ENCODE measurements at places on chromosomes 5 and 9.

DNA sequence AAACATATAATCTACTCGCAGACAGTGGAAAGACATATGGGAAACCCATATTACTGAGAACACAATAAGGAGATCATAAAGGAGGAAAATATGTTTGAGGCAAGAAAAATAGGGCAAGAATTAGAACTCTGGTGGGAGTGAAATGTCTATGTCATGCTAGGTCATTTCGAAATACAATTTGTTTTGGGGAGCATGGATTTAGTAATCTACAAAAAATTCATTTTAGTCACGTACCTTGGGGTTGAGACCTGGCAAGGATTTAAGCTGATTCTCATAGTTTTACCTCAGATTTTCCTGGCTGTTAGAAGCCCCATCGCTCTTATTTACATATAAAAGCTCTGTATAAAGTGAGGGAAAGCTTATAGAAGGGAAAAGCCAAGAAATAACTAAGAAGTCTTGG lies 11.5 kb upstream of the CSNK1G3 start:
- no peak for DNase-seq

DNA sequence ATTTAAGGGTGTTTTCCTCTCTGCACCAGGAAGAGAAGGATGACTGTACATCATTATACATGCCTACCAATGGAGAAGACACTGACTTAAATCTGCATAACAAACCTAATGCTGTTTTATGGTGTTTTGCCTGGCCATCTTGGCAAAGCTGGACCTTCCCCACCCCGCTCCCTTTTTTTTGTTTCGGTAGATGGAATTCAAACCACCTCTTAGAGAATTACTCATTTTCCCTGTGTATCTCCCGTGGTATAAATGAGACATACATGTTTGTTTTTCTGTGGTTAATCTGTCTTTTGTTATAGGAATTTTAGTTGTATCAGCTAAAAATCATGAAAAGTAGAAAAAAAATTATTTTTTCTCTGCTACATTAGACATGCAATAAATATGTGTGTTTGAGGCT lies 28.8 kb downstream of the IL12B start:
- no peak for DNase-seq

DNA sequence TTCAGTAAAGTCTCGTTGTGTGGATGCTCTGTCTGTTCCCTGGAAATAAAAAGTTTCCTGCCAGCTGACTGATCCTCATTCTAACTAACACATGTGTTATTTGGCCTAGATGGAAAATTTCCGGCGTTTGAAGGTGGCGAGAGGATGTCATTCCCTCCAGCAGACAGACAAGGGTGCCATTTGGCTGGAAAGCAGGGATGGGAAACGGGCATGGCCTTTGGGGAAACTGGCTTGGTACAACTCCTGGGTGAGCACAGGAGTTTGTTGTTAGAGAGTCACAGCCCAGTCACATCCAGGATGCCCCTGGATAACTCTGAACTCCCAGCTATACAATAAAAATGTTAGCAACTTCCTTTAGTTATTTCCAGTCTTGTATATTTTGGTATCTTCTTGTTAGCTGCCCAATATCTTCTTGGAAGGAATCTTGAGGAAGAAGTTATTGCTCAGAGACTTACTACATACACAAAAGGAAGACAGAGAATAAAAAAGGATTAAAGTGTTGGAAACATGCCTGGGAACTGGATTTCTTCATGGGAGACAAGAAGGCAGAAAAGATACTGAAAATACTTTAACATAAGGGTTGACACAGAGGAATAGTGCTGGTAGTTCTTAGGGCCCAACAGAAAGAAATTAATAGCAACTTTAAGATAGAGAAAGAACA lies 41.9 kb downstream of the TEK start:
- DNase-seq: no peak

GRCh38 chr5:122723606-122724352 lies 51.1 kb upstream of the SNX2 start:
- no peak for DNase-seq

DNA sequence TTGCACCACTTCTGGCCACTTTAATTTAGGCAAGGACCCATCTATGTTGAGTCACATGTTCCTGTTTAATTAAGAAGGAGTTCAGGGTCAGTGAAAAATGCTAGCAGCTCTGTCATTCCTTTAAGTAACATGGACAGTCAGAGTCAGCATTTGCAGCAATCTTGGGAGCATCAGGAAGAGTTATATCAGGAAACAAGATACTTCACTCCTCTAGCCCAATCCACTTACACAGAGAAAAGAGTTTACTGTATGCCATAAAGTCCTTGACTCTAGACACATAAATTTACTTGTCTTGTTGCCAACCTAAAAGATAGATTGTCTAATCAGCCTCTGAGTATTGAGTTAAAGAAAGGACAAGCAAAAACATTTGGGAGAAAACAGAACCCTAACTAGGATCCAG lies 266.7 kb downstream of the PJA2 start:
- no peak for DNase-seq

Data from DMS79 (cell line).